Activated CD4-positive, alpha-beta T cell treated with anti-CD3 and anti-CD28 coated beads, Interleukin-2, amount 50 U/mL, for 48 hours (primary cell): ENCODE measurements at places on chromosomes 7 and 10.

DNA sequence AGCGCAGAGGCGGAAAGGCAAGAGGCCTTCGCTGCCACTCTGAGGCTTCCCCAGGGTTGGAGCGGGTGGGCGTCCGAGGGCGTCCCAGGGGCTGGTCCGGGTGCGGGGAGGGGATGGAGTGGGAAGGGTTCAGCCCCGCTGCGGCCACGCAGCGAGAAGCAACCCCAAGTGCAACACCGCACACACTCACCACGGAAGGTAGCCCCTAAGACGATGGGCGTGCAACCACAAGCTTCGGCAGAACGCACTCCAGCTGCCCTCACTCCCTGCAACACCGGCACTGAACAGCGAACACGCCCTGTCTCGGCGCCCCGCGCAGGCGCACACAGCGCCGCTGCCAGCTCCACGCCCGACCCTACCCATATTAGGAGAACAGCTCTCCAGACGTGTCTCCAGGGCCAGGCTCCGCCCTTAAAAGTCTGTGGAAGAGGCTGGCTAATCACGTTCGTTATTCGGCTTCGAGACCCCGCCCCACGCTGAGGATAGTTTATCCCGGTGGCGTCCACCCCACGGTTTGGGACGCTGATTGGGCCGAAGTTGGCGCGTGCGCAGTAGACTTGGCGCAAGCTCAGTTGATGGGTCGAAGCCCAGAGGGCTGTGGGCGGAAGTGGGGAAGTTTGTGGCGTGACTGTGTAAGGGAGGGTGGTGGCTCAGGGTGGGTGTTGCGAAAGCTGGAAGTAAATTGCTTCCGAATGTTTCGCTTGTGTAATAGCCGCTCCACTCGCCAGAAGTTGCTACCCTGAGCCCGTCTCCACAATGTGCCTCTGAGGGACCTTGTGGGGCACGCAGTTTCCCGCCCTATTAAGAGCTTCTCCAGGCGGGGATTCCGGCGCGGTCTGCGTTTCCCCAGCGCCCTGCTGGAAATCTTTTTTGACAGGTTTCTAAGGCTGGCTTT, at the start of gene RSU1:
TSS of gene RSU1 (minus strand) at position 300 of the 895 bp plus-strand sequence. CDS start 343 bp downstream, outside the sequence.
- peak; percentile 100 for DNase-seq

GRCh38 chr7:1387261-1387660, 72.0 kb downstream of the MICALL2 start:
- no peak for DNase-seq

GRCh38 chr10:121788115-121788514, 139.7 kb downstream of the ATE1 start:
- DNase-seq = no peak

DNA sequence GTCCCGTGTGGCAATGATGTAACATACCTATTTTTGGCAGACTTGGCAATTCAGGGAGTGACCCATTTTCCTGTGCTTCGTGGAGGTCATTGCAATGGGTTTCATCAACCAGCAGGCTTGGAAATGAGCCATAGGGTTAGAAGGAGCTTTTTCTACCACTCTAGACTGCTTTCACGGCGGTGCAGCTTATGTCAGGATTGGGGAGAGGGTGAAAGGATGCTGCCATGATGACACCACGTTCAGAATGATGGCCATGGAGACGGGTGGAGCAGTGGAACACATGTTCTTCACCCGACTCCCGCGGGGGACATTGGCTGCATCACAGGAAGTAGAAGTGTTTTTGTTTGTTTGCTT, 220.2 kb downstream of the EMX2 start:
- DNase-seq = no peak

- DNase-seq = no peak
These were observed 16.2 kb upstream of the GET4 start for GRCh38 chr7:860149-860548.

DNA sequence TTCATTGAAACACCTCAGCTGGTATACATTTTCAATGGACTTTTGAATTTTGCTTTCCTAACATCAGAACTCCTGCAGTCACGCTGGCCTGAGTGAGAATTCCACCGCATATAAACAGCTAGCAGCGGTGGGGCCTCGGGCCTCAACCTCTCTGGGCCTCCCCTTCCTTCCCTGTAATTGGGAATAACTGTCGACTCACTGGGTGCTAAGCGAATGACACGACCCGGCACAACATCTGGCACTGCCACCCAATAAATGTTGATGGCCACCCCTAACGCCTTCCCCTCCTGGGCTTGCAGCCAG, 670 bp downstream of the RCC1L start:
- DNase-seq = no peak

GRCh38 chr10:34169131-34169530, 646.0 kb downstream of the PARD3 start:
- DNase-seq = no peak

DNA sequence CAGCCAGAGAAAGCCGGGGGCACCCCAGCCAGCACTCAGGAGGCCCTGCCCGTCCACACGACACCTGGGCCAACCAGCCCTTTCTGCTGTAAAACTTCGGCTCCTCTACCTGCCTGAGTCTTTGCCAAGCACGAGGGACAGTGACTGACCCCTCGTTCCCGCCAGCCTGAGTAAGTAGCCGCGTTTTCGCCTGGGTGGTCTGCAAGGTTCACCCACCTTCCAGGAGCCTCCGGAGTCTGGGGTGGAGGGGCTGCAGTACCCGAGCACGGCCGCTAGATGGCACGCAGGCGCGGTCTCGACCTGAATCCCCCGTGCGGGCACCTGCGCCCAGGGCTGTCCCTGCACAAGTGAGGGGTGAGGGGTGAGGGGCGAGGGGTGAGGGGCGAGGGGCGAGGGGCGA, 192.7 kb downstream of the PTPRN2 start:
- DNase-seq = peak; percentile 58

GRCh38 chr7:22949944-22950343, 64.0 kb downstream of the HYCC1 start:
- no peak for DNase-seq

DNA sequence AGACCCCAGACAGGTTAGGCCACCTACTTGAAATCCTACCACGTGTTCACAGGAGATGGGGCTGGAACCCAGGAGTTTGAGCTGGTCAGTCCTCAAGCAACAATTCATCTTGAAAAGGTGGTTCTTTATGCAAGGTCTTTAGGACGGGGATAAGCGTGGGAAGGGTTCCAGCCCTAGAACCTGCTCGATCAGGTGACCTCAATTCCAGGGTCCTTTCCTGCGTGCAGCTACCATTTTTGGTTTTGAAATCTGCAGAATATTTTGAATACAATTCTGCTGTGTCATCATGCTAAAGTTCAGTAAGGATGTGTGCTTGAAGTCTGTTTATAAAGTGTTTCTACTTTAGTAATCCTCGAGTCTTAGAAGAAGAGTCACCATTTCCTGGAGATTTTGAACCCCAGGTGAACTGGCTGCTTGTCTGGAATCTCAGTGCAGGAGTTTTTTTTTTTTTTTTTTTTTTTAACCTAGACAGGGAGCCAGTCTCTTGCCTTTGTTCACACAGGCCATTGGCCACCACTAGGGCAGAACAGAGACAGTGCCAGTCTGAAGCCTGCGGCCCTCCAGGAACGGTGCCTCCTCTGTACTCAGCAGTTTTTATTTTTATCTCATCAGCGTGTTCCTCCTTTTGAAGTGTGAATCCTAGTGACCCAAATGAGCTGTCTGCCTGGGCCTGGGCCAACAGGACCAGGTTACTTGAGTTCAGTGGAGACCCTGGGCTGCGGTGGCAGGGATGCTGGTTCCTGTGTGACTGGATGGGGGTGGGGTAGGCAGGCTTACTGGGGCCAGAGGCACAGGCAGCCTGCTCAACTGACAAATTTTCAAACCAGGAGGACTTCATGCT, 54.6 kb downstream of the EEPD1 start:
- DNase-seq = peak; percentile 16

- DNase-seq = no peak
These were observed 127.1 kb downstream of the KMT2E start for GRCh38 chr7:105141068-105141467.

DNA sequence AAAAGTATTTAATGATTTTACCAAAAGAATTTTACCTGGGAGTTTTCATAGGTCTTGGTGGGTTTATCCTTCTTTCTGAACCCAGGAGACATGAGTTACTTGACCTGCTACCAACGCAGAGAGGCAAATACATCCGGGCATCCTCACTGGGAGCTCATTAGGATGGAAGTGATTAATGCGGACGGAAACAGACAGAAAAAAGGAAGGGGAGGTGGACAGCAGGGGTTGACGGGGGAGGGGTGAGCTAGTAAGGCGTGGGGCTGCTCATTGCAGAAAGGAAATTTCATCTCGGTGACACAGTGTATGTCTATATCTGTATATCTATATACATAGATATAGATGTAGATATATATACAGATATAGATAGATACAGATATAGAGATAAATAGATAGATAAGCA, 408.2 kb upstream of the ADARB2 start:
- no peak for DNase-seq

DNA sequence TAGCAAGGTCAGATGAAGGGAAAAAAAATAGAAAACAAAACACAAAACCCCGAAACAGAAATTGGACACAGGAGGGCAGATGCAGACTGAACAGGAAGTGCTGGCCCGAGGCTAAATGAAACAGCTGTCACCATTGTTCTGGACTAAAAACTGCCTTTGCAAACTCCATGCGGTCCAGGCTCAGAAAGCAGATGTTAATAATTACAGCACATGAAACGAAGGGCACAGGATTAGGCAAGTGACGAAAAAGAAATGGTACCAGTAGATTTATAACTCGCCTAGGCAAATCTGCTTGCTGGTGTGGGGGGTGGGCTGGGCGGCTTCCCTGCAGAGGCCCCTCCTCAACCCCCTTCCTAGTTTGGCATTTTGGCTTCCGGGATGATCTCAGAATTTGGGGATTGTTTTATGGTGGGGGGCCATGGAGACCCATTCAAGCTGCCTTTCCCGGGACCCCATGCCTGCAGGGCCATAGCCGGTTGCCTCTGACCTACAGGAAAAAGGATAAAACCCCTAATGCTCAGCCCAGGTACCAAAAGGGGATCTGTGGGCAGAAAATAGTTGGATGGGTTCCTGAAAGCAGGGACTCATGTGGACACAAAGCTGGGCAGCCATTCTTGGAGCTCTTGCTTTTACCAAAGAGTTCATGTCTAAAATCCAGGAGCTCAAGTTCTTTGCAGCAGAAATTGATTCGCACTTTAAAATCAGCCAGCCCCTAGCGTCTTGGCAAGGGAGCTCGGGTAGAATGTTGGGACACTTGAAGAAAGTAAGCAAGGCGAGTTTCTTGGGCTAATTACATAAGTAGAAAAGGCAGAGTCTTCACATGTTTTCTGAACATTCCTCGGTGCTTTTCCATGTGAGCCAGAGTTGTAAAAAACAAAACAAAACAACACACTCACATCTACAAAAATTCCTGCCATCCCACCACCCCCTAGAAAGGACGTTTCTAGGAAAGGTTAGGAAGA, 39.0 kb upstream of the EMX2 start:
- no peak for DNase-seq

GRCh38 chr7:5302577-5302976, 19.8 kb downstream of the SLC29A4 start:
- no peak for DNase-seq

DNA sequence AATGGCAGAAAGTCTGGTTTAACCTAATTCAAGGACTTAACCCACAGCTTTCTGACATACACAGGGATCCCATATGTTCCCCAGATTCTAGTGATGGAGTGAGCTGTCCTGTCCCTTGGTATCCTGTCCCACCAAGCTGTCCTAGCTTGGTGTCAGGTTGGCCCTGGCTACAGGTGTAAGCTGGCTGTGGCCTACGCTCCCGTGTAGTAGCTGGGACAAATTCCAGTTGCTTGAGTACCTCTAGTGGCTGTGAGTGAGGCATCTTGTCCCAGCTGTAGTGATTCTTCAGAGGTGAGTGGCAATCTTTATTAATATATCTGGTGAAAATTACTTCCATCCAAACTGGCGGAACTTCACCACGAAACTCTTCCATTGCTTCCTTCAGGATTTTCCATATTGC, 105.2 kb upstream of the FAM171A1 start:
- no peak for DNase-seq

DNA sequence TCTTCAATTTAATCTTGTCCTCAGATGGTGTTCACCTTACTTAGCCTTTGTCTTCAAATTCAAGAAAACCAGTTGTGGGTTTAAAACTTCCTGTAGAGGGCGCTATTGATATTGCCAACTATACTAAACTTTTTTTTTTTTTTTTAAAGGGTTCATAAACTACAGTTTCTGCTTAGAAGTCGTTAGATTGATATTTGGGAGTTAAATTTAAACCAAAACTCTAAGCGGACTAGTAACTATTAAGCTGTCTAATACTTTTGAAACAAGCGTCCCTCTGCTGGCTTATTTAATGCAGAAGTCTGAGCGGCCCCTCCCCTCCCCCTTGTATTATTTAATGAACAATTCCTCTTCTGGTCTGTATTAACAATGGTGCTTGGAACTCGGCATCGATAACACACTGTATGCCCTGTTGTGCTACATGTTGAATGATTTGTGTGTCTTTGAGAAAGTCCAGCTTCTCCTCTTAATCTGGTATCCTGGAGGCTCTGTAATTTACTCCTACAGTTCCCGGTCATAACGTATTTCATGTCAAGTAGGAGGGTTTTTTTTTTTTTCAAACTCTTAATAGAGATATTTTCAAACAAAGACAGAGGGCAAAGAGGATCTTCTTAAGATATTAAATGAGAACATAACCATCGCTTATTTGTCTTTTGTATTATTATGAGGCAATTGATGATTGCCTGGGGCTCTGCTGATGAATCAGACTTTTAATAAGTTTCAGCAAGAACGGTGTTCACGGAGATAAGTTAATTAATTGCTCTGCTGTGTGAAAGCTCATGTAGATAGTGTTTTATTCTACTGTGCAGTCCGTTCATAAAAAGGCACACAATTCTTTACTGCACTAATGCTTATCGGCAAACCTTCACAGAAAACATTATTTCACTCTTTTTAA, 22.6 kb upstream of the CREB5 start:
- no peak for DNase-seq

DNA sequence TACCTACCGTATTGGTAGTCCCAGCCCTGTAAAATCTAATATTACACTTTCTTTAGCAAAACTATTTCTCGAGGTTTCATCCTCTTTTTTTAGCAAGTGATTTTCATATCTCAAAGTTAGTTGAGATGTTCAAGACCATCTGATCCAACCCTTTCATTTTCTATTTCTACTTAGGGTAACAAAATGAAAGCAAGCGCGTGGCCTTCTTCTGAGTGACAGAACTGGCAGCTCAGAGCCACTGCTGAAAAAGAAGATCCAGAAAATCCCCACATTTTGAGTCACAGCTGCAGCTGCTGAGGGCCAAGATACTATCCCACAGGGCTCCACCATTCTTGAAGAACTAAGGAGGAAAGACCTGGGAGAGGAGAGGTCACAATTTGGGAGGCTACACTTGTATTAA, 24.8 kb upstream of the ZNF800 start:
- no peak for DNase-seq

DNA sequence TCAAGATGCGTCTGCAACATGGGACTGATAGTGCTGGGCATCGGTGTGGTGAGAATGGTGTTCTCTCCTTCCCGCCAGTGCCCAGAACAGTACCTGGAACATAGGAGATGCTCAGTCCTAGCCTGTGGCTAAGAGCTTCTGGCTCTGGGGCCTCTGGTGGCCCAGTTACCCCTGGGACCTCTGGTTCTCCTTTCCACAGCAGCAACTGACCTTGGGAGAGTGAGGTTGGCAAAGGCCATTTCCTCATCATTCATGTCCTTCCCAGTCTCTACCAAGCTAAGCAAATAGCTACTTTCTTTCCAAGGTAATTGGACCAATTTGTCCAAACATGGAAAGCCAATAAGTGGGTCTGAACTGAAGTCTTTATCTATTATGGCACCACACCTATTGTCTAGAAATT, 11.6 kb upstream of the GOLGA7B start:
- no peak for DNase-seq
